ENCODE measurements at places on chromosomes 16 and 17. TPM values are rescaled to one million over a fixed set of nuclear protein-coding genes. Genes with fewer than 3 reads are reported as not detected.

DNA sequence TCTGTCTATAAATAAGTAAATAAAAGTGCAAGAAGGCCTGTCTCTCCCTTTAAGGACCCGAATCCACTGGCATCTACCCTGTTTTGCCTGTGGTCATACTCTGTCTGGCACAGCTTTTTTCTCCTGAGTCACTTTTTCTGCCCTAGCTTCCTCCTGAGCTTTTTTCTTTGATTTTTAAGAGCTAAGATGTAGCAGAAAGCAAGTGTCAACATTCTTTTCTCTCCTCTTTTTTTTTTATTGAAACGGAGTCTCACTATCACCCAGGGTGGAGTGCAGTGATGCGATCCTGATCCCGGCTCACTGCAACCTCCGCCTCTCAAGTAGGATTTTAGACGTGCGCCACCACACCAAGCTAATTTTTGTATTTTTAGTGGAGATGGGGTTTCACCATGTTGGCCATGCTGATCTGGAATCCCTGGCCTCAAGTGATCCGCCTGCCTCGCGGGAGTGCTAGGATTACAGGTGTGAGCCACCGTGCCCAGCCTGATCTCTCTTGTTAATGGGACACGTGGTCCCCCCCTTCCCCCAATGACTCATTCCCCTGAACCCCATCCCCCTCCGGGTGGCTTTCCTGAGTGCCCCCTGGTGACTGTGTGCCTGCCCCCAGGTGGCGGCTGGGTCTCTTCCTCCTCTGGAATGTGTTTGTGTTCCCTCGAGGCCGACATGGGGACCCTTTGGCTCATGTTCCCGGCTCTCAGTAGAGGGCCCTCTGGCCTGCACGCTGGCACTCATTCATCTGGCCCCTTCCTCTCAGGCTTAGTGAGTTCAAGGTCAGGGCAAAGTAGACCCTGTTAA, 14.2 kb downstream of the C16orf90 start:
- no peak for DNase-seq

- no peak for DNase-seq
These were observed 15.6 kb upstream of the TMEM98 start for GRCh38 chr17:32912218-32912897.

Gene RUNDC3A
- not detected for total RNA-seq

Gene TPSB2
- 0.67 TPM for total RNA-seq

DNA sequence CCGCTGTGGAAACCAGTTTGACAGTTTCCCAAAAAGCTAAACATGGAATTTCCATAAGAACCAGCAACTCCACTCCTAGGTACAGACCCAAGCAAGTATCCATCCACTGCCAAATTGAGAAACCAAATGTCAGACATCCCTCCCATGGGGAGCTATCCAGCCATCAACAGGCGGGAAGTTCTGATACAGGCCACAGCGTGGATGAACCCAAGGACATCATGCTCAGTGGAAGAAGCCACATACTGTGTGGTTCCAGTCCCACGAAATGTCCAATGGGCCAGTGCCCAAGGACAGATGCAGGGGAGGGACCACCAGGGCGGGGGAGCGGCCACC, 12.6 kb upstream of the BAIAP2 start:
- no peak for DNase-seq

GRCh38 chr16:59058250-59058649, 324.1 kb upstream of the GOT2 start:
- DNase-seq = no peak

DNA sequence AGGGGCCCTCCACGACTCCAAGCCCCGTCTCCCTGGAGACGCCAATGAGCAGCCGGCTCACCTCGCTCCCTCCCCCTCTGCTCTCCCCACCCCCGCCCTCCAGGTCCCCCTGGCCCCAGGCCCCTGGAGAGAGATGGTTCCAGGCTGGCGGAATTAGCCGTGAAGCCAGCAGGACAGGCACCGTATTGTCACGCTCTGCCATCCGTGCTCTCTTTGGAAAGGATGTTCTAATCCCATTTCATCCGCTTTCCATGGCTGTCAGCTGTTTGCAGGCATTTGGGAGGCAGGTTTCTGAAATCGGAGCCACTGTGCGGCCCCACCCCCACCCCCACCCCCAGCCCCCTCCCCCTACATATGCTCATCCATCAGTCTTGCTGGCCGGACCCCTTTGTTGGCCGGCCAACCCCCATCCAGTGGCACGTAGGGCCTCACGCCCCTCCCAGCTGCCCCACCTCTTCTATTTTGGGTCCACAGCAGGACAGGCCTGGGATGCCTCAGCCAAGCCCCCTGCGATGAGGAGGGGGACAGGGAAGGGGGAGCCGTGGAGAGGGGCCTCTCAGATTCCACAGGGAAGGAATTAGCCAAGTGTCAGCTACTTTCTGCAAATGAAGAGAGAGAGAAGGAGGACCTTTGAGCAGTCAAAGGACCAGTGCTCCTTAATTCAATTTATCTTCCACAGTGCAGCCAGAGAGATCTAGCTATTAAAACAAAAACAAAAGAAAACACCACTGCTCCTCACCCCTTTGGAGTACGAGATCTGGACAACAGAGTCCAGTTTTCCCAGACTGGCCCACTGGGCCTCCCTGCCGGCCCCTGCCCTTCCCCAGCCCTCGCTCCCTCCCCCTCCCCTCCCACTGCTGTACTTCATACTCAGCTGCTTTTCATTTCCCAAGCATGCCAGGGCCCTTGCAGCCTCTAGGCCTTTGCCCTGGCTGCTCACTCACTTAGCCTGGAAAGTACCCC, 30.7 kb downstream of the SDK2 start:
- no peak for DNase-seq

- DNase-seq = no peak
These were observed 11.1 kb downstream of the TAOK1 start for GRCh38 chr17:29401258-29401657.

Measured in liver (tissue), 10 donors.